ENCODE measurements at places on chromosomes 6 and 20.

GRCh38 chr6:108897371-108897770 is 49.1 kb downstream of the ARMC2 start:
- DNase-seq = no peak

DNA sequence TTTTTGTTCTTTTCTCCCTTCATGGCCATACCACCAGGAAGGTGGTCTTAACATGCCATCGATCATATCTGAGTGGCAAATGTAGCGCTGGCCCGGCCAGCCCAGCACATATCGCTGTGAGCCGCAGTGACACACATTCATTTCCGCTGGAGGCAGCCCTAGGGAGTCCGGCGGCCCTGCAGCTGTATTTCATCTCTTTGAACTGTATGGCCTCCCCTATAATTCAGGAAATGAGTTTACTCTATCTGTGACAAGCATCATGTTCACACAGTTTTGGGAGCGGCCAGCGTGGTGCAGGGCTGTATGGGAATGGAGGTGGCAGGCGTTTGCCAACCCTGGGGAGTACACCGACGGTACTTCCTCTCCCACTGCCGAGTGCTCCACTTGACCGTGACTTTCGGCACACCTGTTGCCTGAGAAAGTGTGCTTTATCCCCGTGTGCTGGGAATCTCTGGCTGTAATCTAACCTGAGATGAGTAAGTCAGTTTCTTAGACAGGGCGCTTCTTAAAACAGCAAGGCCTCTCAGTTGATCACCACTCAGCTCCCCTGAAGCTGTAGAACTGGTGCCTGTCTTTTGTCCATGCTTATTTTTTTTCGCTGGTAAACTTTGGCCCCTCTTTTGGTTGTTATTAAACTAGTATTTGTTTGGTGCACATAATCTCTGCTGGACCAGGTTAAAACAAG is 257.1 kb upstream of the TAB2 start:
- DNase-seq = no peak

DNA sequence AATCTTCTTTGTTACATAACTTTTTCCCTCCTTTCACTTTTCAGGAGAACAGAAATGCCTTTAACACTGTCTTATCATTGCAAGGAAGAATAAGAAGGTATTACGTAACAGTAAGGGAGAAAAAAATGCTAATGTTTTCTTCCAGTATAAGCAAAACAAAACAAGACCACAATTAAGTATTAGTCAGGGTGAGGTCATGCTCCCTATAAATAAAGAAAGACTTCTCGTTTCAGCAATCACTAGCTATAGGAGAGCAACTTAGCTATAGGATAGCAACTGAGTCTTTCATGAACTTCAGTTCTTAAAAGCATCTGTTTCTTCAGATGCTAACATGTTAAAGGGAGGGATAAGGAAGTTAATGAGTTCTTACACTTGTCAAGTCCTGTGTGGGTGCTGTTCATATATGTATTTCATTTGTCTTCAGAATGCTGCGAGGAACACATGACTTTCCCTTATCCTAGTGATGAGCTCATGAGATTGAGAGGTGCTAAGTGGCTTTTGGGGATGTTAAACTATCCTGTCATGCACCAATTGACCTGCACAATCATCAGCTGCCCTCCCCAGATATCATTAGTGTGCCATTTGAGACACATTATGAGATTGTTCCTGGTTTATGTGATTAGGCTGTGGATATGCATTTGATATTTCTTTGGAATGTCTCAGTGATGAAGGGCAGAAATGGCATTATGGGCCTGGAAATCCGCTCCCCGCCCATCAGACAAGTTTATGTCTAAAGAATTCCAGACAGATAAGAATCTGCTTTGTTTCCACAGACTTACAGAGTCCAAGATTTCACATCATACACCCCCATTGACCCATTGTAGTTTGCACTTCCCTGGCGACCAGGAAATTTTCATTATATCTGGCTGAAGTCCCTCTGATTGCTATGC is 37.5 kb downstream of the LAMA4 start:
- DNase-seq = no peak

GRCh38 chr6:129732542-129732941 is 22.6 kb upstream of the ARHGAP18 start:
- no peak for DNase-seq

- DNase-seq = no peak
Observed at GRCh38 chr20:40073535-40074111, 615.4 kb downstream of the MAFB start.

DNA sequence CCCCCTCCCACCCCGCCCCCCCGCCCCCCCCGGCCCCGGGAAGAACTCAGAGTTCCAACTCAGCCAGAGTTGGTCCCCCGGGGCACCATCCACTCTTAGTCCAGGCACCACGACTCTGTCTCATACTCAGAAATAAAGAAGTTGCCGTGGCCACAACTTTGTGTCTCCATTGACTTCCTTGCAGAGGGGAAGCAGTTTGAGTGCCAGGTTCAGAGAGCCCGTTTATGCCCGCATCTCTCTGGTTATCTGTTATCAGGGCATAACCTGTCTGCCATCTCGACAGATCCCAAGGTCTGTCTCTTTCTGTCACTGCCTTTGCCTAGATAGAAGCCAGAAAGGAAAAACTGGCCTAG is 605 bp downstream of the CDC5L start:
- no peak for DNase-seq

DNA sequence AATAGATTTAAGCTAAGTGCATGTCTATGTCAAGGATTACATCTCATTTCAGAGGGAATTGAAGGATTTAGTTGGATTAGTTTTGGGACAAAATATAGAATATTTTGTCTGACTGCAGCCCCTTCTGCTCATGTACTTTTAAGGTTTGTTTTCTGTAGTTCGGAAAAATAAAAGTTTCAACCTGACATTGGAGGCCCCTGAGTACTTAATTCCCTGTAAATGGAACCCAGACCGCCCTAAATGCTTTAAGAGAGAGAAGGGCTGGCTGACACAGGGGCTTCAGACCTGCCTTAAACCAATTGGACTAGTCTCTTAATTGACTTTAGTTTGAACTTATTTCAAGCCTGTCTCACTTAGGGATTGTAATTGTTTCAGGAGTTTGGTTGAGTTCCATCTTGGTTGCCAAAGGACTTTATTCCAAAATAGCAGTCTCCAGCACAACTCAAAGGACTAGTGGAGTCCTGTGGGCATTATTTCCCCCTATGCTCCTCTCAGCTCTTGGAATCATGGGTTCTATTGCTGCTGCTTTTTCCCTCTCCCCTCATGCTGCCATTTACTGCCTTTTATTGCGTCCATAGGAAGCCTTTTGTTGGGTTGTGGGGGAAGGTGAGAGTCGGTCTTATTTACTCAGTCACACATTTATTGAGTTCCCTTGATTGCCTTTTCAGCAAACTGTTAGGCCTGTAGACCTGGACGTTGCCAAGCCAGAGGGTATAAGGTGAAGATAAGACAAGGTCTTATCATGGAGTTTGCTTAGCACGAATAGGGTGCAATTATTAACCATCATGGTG is 14.5 kb downstream of the BRD2 start:
- no peak for DNase-seq

- DNase-seq = no peak
Observed at GRCh38 chr6:5204376-5204775, 56.4 kb downstream of the LYRM4 start.

DNA sequence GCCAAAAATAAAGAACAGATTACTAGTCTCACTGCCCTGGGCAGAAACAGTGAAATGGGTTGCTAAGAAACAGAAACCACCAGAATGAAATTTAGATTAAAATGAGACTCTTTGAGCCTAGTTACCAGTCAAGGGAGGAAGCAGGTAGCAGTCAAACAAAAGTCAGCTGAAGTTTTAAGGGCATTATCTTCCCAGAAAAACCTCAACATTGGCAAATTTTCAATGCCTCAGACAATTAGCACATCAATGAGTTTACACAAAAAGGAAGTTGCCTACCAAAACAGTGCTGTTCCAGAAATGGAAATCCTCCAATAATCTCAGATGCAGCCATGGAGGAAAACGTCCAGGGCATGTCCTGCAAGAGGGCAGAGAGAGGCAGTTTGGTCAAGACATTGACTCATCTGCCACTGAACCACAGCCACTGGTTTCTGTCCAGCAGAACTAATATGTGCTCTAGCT is 399.7 kb upstream of the ADGRB3 start:
- DNase-seq = no peak

- DNase-seq = no peak
Observed at GRCh38 chr6:168441434-168442391, 729 bp downstream of the SMOC2 start.

DNA sequence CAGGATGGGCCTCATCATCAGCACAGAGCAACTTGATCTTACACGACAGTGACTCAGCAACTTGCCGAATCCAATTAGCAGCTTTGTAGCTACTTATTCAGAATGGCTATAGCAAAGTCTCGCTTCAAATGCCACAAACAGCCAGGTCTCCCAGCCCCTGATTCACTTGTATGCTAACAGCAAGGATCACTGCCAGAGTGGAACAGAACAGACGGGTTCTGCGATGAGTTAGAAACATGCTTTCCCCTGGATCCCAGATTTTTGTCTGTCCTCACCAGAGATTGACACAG is 254.4 kb downstream of the NRN1 start:
- DNase-seq = no peak
